ENCODE measurements at places on chromosomes 2 and 18. TPM values are rescaled to one million over a fixed set of nuclear protein-coding genes. Genes with fewer than 3 reads are reported as not detected.

Gene LIPG
- 196 TPM for total RNA-seq

Gene CYP1B1
- total RNA-seq: 8.1 TPM

Gene MTX2
- total RNA-seq: 62.8 TPM

Gene HRH4
- not detected for total RNA-seq

Gene GULP1
- total RNA-seq: 99.3 TPM

Gene CTIF
- 24.3 TPM for total RNA-seq

Gene ACTR1B
- total RNA-seq: 58.3 TPM

Gene ARHGAP25
- total RNA-seq: 0.08 TPM

Gene ARHGAP28
- total RNA-seq: 4.6 TPM

Gene CRYGD
- total RNA-seq: not detected

Gene TMEM17
- total RNA-seq: 4.4 TPM

Gene RSAD2
- 3.6 TPM for total RNA-seq

Gene PID1
- 3.3 TPM for total RNA-seq

Gene GKN2
- not detected for total RNA-seq

Gene HJURP
- 6.5 TPM for total RNA-seq

Gene KATNAL2
- 1.4 TPM for total RNA-seq

Gene AQP12B
- total RNA-seq: not detected

Gene CREG2
- total RNA-seq: 0.17 TPM

Gene MALT1
- 19.8 TPM for total RNA-seq

Gene SERPINB4
- not detected for total RNA-seq

Gene TACR1
- 0.21 TPM for total RNA-seq

Gene CRIM1
- 103 TPM for total RNA-seq

Gene ALPP
- not detected for total RNA-seq

Gene SKOR2
- not detected for total RNA-seq
